ENCODE measurements at places on chromosomes 16 and 17.

DNA sequence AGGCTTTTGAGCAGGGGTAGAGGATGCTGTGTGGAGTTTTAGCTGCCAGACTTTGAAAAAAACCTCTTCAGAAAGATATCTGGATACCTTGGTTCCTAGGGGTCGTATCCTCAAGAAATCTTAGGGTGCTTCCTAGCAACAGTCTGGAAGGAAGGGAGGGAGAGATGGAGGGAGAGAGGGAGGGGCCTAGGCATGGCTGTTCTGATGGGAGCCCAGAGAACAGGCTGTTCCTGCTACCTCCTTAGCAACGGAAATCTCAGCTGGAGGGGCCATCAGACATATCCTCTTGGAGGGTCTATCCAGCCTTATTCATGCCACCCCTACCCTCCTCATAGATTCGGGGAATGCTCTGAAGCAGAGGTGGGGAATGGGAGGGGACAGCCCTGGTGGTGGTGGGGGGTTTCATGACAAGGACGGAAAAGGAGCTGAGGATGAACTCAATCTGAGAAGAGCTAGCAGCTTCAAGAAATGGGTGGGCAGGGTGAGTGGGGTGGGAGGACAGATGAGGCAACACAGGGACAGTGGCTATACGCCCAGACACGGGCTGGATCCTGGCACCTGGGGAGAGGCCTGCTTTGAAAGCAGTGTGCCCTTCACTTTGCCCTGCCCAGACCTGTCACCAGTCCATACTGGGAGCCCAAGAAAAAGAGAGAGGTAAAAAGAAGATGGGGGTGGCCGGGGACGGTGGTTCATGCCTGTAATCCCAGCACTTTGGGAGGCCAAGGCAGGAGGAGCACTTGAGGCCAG is 2.9 kb upstream of the THRA start:
- DNase-seq = no peak

- DNase-seq = no peak
Observed at GRCh38 chr16:68275611-68276191, 11.4 kb downstream of the SLC7A6 start.

DNA sequence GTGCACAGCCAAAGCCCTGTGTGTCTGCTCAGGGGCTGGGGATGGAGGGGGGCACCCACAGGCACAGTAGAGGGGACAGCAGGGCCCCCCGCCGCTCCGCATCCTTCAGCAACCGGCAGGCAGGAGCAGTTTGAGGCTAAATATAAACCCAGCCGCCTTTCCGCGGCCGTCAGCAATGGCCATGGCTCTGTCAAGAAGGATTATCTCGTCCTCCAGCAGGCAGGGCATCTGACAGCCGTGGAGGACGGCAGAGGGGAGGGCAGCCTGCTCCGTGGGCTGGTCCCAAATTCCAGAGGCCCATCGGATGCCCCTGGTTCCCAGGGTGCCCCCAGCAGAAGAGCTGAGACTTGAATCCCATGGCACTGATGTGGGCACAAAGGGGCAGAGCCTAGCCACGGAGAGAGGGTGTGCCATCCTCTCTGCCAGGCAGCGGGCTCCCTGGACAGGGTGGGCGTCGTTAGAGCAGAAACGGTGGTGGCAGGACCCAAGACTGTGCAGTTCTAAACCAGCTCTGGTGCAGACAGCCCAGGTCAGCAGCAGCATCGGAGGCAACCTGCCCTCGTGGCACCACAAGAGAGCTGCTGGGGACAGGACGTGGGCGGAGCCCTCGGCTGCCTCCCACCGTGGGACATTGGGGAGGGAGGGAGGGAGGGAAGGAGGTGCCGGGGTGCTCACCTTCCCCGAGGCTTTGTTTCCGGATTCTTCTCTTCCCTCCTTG is 198.8 kb upstream of the CIBAR2 start:
- DNase-seq = no peak

DNA sequence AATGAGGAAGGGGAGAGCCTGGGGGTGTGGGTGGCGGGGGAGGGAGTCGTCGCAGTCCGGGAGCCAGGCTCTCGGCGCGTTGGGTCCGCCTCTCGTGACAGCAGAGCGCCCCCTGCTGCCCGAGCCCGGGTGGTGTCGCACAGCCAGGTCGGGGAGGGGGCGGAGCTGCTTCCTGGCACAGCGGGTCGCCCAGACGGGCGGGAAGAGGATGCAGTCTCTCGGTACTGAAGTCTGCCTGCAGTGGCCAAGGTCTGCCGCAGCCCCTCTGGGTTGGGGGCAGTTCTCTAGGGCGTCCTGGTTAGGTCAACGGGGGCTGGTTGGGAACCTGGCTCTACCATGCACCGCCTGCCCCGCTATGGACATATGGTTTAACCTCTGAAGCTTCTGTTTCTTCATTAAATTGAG is 38.2 kb upstream of the CCDC182 start:
- peak; percentile 81 for DNase-seq

DNA sequence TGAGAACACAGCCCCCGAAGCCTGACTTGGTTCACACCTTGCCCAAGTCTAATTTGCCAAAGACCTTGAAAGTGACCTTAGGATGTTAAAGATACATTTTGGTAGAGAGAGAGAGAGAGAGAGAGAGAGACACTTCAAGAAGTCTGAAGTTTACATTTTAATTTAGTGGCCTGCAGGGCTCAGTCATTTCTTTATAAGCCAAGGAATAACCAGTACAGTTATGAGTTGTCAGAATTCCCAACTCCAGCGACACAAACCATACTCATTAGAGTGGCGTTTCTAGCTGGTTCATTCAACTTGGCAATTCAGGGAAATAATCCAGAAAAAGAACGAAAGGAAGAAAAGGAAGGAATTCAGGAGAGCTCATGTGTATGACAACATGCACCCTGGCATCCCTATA is 204.1 kb downstream of the CCDC182 start:
- DNase-seq = no peak

- DNase-seq = no peak
Observed at GRCh38 chr16:55575496-55575895, 9.0 kb downstream of the CAPNS2 start.

GRCh38 chr17:2571523-2572303 is 21.7 kb upstream of the PAFAH1B1 start:
- no peak for DNase-seq

GRCh38 chr17:49992191-49992932 is 2.7 kb downstream of the DLX3 start:
- DNase-seq = no peak

- DNase-seq = no peak
Observed at GRCh38 chr17:67571478-67571877, 146.3 kb upstream of the NOL11 start.

DNA sequence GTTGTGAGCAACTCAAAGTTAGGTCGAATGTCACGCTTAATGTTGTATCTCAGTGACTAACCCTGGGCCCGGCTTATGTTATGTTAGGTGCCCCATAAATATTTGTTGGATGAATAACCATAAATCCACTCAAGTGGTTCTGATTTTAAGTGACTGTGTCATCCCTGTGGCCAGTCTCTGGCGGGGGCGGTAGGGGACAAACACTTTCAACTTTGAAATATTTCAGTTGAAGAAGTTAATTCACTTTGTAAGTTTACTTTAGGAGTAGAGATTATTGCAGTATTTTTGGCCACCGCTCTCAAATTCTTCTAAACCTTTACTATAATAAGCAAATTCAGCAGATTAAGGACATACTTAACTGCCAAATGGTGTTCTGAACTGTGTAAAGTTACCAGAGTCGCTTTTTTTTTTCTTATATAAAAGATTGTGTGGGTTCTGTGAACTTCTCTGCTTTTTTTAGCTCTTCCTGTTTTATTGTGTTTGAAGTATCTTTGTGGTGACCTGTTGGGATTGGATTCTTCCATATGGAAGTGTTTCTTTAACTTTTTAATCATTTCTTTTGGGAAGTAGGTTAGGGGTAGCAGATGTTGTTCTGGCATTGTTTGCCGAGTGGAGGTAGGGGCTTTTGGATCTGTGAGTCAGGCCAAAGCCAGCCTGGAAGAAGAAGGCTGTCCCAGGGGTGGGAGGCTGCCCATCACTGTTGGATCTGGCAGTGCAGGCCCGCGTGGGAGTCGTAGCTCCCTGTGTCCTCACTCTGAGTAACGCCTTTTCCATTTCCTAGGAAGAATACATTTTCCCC is 61.4 kb upstream of the TBX2 start:
- DNase-seq = no peak

GRCh38 chr16:89700649-89701424 is 668 bp downstream of the SPATA2L start:
- no peak for DNase-seq

- no peak for DNase-seq
Observed at GRCh38 chr17:82126556-82127314, 28.7 kb upstream of the FASN start.

DNA sequence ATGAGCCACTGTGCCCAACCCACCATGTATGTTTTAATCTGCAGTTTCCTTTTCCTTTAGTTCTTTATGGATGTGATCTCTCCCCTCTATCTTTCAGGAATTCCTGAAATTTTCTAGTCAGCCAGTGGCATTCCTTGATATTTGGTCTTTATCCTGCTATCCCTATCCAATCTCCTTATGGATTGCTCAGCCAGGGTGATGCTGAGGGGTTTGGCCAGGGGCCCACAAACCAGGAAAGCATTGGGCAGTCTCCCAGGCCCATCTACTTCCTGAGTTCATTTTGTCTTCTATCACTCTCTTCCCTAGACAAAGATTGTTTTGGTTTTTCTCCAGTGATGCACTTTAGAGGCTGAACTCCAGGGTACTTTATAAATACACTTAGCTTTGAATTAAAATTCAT is 115.9 kb downstream of the KATNIP start:
- no peak for DNase-seq

GRCh38 chr17:82329683-82330321 is 3.8 kb downstream of the SECTM1 start:
- DNase-seq = no peak

All from left kidney (tissue), 8 donors.